ENCODE measurements at places on chromosomes 1 and 21.
A peak's percentile ranks its signal among the peaks of the same experiment; 100 is the strongest.

DNA sequence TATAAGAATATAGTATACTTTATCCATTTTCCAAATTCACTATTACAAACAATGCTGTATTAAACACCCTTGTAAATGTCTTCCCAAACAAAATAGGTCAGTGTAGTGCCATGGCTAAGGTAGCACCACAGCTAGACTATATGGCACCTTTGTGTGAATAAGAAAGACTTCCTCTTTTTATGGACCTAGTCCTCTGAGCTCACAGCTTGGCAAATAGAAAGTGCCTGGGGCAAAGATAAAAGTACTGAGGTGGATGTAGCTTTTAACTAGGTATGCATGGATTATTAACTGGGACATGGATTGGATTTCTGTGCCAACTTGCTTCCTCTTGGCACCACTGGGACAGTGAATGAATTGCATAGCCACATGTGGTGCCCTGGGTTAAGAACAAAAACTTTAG lies 25.0 kb downstream of the HRNR start:
- no peak for DNase-seq

GRCh38 chr1:228873709-228874108 lies 138.4 kb downstream of the RHOU start:
- DNase-seq: no peak

DNA sequence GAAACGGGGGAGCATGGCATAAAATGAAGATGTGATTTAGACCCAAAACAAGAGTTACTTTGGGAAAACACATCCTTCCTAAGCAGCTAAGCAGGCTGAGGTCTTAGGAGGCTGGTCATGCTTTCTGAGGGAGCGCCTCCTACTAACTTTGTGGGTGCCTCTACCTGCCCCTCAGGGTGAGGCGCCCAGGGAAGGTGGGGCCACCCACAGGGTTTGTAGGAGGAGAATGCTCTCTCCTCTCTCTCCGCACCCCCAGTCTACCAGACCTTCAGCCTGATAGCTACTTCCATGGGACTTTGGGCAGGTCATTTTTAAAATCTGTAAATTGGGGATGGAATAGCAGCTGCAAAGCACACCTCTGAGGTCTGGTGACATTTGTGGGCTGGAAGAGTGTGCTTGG lies 23.8 kb downstream of the SLC27A3 start:
- peak; percentile 7 for DNase-seq

- DNase-seq: no peak
Measured at GRCh38 chr1:173445164-173445563, 32.0 kb upstream of the PRDX6 start.

GRCh38 chr1:17957588-17958267 lies 149.9 kb upstream of the IGSF21 start:
- DNase-seq: no peak

- DNase-seq: no peak
Measured at GRCh38 chr1:4467241-4467640, 187.2 kb upstream of the AJAP1 start.

DNA sequence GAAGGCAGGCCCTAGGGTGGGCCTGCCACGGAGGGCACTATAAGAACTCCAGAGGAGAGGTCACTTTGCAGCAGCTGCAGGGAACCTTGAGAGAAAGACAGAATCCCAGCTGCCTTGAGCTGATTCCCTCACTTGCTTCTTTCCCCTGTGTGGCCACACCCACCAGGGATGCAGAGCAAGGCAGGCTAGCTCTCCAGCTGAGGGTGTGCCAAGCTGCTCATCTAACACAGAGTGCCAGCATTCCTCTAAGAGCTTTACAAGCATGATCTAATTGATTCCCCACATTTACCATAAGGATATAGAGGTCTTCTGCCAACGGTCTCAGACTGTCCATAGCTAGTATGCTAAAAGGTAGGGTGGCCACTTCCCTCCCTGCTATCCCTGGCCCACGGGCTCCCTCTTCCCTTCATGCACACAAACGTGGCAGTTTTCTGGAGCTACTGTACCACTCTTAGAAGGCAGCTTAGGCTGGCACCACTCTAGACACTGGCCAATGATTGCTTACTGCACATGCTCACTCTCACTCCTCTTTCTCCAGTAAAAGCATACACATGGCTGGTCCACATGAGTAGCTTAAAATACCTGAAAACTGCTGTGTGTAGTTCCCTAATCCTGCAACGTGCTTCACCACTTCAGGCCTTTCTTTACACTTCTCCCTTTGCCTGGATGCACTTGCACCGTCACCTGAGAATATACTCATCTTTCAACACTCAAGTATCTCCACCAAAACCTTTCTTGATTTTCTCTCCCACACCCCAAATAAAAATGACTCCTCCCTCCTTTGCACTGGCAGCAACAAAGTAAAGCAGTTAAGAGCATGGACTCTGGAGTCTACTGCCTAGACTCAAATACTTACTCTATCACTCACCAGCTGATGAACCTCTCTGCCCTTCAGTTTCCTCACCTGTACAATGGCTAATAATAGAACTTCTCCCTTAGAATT lies 57.7 kb downstream of the DMAP1 start:
- no peak for DNase-seq

Measured in activated T-cell treated with anti-CD3 and anti-CD28 coated beads, Interleukin-2, amount 50 U/mL, for 1 hour (primary cell).